ENCODE measurements at places on chromosomes 1 and 21.

DNA sequence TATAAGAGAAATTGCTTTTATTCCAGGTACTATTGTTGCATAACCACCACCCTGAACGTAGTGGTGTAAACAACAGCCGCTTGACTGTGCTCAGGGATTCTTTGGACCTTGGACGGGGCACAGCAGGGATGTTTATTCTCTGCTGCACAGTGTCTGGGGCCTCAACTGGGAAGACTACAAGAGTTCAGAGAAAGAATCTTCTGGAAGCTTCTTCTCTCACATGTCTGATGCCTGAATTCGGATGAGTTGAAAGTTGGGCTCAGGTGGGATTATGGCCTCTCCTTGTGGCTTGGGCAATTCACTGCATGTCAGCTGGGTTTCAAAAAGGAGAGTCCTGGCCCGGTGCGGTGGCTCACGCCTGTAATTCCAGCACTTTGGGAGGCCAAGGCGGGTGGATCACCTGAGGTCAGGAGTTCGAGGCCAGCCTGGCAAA is 19.0 kb upstream of the SSBP3 start:
- no peak for DNase-seq

GRCh38 chr1:16618719-16619118 is 5.4 kb upstream of the NBPF1 start:
- no peak for DNase-seq

DNA sequence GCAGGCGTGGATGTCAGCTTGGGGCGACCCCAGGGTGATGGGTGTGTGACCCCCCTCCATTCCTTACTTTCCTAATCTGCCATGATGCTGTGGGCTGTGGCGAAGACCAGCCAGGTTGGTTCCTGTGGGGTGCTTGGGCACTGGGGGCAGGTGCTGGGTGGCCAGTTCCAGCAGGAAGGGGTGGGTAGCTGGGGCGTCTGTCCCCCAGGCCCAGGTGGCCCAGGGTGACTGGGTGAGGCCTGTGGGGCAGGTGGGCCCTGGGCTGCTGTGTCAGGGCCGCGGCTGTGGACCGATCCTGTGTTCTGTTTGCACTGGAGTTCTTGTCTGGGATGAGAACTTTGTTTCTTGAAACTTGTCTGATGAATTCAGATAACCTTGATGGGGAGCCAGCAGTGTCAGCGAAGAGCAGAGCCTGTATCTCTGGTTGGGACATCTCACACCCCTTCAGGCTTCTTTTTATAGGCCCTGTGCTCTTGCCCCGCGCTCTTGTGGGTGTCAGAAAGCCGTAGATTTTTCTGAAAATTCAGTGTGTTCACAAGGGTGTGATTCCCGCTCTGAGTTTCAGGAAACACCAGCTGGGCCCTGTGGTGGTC is 3.7 kb downstream of the PRKCZ start:
- no peak for DNase-seq

DNA sequence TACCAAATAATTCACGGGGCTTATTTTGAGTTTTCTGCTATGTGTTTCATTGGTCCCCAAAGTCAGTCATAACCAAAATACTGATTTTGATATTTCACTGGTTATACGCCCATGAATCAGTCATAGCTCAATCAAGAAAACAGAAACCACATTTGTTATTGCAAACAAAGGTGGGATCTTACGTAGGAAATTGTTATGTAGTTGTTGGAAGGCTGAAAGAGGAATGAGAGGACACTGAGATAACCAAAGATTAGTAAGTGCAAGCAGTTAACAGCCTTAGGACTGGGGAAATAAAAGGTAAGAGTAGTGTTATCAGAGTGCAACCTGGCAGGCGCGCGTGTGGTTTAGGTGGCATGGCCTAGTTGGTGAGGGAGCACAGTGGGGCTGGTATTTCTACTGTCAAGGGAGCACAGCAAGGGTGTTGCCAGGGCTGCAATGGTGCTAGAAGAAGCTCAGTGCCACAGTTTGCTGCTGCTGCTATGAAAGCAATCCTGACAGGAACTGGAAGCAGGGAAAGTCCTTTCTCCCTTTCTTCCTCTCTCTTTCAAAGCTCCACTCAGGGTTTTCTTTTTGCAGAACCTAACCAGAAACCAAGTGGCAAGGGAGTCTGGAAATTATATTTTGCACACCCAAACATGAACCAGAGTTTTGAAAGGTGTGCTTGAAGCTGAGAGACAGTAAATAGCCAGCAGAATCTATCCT is 33.7 kb downstream of the RTCA start:
- no peak for DNase-seq

DNA sequence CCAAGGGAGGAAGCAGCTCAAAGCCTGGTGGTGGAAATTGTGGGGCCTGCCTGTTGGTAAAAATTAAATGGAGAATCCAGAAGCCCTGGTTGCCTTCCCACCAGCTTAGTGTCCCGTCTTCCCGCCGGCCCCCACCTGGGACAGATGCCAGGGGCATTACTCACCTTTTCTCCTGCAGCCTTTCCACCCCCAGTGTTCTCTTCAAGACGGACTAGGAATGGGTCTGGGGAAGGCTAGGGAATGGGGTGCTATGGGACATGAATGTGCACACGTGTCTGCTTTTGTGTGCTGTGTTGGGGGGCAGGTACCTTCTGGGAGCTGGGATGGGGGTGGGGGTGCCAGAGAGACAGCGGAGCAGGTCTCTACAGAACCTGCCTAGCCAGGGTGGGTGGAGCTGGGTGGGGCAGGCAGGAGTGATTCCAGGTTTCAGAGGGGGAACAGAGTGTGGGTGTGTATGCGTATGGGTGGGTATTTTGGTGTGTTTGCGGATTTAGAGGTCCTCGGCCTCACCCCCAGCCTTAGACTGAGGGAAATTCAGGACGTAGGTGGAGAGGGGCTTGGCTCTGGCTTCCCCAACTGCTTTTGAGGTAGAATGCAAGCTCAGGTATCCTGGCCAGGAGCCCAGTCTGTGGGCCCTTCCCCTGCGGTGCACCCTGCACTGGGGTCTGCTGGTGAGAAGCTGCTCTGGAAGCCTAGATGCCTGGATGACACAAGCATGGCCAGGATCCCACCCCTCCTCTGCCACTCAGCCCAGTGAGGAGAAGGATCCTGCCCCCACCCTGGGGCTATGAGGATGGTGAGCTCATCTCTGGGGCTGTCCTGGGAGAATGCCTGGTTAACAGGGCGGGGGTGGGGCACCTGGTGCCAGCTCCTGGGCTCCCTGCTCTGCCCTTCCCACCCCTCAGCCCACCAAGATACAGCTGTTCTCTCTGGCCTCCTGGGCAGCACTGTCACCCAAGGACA is 7.8 kb downstream of the VANGL2 start:
- no peak for DNase-seq

DNA sequence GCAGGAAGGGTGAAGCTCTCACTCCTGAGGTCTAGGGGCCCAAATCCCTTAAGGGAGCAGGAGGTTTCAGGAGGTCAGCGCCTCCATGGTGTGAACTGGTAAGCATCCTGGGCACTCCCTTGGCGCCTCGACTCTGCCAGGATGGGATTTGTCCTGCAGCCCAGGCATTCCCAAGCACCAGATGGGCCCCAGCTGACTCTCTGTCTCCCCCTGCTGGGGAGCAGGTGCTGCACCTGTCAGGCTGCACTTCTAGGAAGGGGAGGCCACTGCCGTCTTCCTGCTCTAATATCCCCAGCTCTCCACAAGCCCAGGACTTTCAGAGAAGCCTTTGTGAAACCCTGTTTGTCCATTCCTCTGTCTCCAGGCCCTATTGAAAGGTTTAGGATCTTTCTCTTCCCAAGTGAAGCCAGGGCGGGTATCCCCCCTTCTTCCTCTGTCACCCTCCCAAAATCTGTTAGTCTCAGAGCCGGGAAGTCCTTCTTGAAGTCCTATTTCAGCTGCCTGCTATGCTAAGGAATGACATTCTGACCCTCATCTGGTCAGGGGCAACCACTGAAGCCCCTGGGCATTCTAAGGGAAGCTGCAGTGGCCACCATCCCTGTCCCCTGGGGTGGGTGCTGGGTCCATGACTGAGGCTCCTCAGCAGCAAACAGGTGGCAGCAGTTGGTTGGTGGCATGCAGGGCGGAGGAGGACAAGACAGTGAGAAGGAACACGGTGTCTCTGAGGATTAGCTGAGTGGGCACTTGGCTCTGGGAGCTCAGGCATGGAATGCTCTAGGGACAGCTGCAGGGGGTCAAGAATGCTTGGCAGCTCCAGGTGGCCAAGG is 3.2 kb downstream of the MYBPH start:
- peak; percentile 77 for DNase-seq

GRCh38 chr1:56904663-56905397 is 50.2 kb downstream of the C8A start:
- no peak for DNase-seq

GRCh38 chr1:223738465-223739365 is 26.4 kb downstream of the CAPN2 start:
- DNase-seq = no peak

DNA sequence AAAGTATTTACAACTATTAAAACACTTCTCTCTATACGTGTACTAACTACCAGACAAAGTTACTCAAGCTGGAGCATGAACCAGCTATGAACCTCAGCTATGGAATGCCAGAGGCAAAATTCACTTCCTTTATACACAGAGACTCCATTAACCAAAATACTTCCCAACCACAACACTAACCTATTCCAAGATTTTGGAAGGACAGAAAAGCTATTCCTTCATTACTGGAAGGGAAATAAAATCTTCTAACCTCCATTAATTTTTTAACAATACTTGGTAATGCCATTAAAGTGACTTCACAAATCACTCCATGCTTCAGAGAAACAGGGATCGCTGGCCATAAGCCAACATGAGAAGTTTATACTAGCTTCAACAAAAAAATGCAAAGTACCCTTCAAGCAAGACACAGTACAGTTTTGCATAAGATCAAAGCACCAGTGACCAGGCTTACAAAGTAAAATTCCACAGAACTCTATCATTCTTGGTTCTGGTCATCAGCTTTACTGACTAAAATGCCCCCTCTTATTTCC is 58.0 kb downstream of the PUM1 start:
- DNase-seq = no peak

GRCh38 chr1:103063921-103064320 is 44.4 kb downstream of the COL11A1 start:
- no peak for DNase-seq

DNA sequence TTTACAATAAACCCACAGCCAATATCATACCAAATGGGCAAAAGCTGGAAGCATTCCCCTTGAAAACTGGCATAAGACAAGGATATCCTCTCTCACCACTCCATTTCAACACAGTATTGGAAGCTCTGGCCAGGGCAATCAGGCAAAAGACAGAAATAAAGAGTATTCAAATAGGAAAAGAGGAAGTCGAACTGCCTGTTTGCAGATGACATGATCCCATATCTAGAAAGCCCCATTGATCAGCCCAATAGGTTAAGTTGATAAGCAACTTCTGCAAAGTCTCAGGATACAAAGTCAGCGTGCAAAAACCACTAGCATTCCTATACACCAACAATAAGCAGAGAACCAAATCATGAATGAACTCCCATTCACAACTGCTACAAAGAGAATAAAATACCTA is 235.5 kb downstream of the DPYD start:
- DNase-seq = no peak

DNA sequence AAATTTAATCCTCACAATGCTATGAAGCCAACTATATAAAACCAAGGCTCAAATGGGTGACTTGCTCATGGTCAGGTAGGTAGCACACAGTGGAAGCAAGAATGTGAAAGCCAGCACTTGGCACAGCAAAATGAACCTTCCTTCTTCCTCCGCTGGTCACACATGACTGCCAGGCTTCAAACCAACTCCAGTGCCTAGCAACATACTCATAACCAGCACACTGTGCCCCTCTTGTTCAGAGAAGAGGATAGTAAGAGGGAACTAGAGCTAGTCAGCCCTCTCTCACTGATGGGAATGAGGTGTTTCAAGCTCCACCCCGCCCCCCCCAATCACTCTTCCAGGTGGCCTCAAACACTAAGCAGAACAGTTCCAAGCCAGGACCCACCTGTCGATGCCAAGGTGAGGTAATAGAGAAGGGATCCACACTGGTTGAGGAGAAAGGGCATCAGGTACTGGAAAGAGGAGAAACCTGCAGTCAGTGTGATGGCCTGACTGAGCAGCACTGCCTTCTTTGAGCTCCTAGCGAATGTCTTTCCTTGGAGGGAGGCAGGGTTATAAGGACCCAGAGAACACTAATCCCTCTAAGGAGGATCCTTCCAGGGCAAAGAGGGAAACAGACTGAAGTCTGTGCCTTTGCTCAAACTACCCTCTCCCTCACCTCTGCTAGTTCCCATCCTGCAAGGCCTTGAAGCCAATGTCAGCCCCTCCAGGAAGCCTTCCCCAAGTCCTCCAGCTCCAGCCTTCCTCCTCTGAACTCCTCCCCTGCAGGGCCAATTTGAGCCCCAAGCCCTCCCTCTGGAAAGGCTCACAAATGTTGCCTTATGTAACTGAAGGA is 1.2 kb downstream of the TMEM234 start:
- DNase-seq = no peak

DNA sequence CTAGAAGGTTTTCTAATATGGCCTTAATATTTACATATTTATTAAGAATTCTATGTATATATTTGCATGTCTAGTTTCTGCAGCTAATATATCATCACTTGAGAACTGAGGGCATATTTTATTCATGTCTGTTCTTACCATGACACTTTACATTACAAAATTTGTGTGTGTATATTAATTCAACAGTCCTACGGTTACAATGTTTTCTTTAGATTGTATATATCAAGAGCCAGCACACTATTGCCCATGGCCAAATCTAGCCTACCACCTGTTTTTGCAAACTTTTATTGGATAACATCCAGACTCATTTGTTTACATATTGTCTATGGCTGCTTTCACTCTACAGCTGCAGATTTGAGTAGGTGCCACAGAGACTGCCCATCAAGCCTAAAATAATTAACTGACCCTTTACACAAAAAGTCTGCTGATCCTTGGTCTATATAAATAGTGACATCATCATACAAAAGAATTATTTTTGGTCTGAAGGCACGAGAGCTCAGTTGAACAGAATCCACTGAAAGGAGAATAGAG is 577.4 kb upstream of the PBX1 start:
- no peak for DNase-seq

DNA sequence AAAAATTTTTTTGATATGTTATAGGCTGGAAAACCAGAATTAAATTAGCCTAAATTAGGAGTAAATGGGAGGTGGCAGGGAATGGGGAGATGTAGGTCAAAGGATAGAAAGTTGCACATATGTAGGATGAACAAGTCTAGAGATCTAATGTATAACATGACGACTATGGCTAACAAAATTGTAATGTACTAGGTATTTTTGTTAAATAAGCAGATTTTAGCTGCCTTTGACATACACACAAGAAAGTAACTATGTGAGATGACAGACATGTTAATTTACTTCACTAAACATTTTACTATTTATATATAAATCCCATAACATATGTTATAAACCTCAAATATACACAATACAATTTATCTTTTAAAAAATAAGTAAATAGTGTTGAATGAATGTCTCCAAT is 30.2 kb upstream of the GLIS1 start:
- DNase-seq = no peak

Measured in Ammon's horn (tissue), 1 donor.